Activated T-helper 2 cell treated with anti-CD3 and anti-CD28 coated beads, Interferon-gamma antibody, Interleukin-2, Interleukin-4, amounts not matched to agents 10 μg/mL and 5 μg/mL and 100 μg/mL, durations not matched to agents 14 hours and 24 hours and 36 hours (primary cell): ENCODE measurements at places on chromosomes 7 and 10. TPM values are rescaled to one million over a fixed set of nuclear protein-coding genes. Genes with fewer than 3 reads are reported as not detected.

GRCh38 chr10:14723052-14723689 lies 51.5 kb downstream of the FAM107B start:
- DNase-seq, result no peak

Gene LRRC18
- not detected in 2 replicates for total RNA-seq

- DNase-seq, result no peak
These were observed 266.2 kb downstream of the KCNMA1 start for GRCh38 chr10:77371421-77371820.

Gene LIPM
- total RNA-seq, result not detected in 2 replicates

GRCh38 chr10:33859319-33860022 lies 525.0 kb upstream of the NRP1 start:
- no peak for DNase-seq

Gene EN2
- not detected in 2 replicates for total RNA-seq

Gene LIPN
- total RNA-seq, result not detected in 2 replicates

DNA sequence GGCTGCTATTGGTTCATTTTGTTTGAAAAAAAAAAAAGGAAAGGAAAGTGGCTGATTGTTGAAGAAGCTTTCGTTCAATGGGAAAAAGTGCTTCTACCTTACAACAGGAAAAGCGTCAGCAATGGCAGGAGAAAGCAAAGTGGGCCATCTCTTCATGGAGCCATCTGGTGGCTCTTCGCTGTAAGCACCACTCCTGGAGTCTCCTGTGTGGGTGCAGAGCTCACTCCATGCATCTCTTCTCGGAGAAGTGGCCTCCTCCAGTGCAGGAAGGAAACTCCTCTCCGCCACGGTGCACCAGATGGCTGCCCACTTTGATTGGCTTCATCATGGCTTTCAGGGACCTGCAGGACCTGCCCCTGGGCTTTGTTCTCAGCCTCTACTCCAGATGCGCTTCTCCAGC lies 250.9 kb downstream of the PTEN start:
- no peak for DNase-seq

DNA sequence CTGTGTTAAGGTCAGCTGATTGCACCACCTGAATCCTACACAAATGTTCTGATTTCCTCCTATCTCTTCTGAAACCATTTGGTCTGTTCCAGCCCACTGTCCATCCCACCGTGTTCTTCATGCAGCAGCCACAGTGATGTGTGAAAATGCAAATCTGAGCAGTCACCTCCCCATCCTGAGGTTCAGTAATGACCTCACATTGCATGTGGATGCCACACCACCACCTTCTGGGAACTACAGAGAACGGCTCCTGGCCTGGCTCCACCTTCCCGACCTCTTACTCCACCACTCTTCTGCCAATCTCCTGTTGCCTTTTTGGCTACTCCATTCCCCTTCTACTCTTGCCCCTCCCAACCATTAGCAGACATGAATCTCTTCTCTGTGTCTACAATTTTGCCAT lies 244.4 kb downstream of the TNS3 start:
- DNase-seq, result no peak

- DNase-seq, result no peak
These were observed 650.4 kb upstream of the CELF2 start for GRCh38 chr10:10367264-10367663.

DNA sequence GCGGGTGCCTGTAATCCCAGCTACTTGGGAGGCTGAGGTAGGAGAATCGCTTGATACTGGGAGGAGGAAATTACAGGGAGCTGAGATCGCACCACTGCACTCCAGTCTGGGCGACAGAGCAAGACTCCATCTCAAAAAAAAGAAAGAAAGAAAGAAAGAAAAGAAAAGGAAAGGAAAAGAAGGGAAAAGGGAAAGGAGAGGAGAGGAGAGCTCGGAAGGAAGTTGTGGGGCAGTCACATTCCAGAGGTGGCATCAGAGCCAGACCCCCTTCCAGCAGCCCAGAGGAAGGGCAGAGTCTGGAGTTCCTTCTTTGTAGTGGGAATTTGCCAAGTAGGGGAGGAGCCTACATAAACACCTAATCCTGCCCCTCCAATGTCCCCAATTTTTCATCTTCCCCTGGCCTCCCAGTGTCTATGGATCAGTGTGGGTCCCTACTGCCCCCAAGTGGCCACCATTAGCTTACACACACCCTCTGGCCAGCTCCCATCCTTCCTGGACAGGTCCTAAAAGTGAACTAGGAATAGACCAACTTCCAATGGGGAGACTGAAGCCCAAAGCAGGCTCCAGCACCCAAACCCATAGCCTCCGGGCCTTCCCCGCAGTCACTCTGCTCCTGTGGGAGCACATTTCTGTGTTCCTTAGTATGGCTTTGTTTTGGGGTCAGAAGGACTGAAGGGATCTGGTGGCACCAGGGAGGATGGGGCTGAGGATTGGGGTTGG lies 39.6 kb upstream of the HSPB1 start:
- DNase-seq, result no peak

DNA sequence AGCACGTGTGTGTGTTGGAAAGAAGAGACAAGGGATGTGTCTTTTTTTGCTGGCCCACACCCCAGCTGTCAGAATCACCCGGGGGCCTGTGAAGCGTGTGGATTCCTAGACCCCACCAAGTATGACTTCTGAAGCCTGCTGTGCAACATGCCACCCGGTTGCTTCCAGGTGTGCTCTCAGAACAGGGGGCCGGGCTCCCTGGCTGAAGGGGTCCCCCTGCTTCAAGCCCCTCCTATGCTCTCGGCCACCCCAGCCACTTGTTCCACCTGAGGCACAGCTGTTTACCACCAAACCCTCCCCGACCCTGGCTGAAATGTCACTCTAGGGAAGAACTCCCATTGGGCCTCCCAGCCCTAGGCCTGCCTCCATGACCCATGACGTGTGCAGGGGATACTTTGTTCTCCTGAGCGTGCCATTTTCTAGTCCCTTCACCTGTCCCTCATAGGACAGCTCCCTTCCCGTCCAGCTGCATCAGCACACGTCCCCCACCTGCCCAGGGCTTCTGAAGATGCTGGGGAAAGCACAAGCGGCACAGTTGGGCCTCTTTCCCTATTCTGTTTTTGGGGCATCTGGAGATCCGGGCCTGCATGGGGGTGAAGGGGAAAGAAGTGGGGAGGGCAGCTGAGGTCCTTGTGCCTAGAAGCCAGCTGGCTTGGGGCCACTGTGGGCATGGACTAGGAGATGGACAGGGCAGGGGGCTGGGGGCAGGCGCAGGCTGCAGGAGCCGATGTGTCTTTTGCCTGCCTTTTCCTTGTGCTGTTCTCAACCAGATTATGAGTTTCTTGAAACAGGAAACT lies 33.3 kb downstream of the CRHR2 start:
- no peak for DNase-seq

GRCh38 chr7:106072715-106073091 lies 39.4 kb downstream of the SYPL1 start:
- no peak for DNase-seq

DNA sequence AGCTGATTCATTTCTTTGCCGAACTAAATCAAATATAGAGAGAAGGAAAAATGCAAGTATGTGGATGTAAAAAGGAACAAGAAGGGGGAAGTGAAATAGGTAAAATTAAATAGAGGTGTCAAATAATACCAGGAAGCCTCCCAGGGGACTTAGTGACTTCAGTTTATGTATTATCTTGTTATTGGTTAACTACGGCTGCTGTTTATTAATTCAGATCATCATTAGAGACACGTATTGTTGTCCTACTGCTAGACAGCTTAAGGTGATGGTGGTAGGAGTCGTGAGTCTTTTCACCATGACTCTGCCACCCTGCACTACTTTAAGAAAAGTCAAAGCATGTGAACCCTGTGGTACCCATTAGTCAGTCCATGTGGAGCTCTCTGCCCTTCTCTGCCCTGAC lies 289.1 kb downstream of the PRKG1 start:
- no peak for DNase-seq

- no peak for DNase-seq
These were observed 3.2 kb downstream of the ZNF775 start for GRCh38 chr7:150382123-150382843.

Gene SPAM1
- total RNA-seq, result not detected in 2 replicates

DNA sequence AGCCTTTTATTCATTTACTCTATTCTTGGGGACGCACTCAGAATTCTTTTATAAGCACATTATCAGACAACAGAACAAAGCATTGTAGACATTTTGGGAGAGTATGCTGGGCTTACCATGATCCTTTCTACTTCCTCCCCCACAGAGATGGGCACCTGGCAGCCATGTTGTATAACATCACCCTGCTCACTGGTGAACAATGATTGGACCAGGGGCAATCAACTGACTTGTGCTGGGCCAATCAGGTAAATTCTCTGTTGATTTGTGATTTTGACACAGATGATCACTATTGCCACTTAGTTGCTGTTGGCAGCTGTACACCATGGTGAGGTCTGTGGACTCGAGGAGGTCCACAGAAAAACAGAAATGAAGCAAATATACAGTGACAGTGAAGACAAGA lies 43.7 kb downstream of the WNT2 start:
- DNase-seq, result no peak

DNA sequence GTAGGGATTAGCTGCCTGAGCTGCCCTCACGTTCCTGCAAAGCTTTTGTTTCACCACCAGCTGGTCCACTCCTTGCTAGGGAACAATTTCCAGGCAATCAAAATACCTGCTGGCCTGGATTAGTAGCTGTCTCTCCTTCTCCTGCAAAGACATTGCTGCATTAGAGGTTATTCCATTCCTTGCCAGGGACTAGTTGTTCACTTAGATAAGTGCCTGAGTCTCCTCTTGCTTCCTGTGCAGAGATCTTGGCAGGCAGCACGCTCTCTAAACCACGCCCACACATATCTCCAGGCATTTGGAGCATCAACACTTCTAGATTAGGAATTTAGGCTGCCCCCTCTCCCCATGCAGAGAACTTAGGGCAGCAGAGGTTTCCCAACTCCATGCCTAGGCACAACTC lies 150.4 kb upstream of the SMIM30 start:
- no peak for DNase-seq

Gene RET
- total RNA-seq, result 0.21 and 0.59 TPM in 2 replicates

Gene ACSM6
- total RNA-seq, result not detected in 2 replicates
